ENCODE measurements at places on chromosomes 6 and 20.

DNA sequence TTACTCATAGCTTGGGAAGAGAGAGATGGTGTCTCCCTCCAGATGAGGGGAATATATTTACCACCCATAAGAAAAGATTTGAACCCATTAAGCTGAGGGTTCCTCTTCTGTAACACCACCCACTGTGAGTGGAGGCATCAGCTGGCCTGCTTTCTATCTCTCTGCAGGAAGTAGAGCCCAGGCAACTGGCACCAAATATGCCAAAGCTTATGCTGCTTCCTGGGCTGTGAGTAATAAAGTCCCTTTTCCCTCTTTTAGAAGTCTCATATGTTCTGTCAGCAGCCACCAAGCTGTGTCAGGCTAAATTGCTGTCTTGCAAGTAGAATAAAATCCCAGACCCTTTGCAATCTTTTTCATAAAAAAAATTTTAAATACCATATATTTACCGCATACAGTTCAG lies 241.4 kb downstream of the LAMA2 start:
- DNase-seq, result no peak

DNA sequence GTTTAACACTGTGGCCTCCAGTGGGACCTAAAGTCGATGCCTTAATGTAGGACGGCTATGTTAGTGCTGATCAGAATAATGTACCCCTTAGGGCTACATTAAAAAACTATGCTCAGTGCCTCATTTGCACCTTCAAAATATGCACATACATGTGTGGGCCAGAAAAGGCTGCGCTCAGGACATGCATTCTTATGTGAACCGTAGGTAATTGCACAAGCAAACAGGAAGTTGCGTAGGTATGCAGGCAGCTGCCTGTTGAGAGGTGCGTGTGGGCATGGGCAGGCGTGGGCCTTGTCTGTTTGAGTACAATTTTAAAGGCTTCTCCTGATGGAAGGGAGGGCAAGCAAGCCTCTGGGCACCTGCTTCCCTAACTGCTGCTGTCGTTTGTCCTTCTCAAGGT lies 116.2 kb upstream of the JAG1 start:
- DNase-seq, result no peak

DNA sequence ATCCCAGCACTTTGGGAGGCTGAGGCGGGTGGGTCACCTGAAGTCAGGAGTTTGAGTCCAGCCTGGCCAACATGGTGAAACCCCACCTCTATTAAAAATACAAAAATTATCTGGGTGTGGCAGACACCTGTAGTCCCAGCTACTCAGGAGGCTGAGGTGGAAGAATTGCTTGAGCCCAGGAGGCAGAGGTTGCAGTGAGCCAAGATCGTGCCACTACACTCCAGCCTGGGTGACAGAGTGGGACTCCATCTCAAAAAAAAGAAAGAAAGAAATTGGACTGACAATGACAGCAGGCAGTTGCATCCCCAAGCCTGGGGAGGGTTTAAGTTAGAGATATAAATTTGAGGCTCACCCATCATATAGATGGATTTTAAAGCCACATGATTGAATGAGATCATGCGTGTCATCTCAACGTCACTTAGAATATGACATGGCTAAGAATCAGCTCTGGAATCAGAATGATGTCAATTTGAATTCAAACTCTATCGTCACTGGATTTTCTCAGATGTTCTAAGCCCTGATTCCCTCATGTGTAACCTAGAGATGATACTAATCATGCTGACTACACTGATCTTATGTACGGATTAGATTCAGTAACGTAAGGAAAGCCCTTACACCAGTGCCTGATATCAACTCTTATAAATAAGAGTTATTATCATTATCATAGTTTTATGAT lies 534.0 kb upstream of the JARID2 start:
- DNase-seq, result no peak

DNA sequence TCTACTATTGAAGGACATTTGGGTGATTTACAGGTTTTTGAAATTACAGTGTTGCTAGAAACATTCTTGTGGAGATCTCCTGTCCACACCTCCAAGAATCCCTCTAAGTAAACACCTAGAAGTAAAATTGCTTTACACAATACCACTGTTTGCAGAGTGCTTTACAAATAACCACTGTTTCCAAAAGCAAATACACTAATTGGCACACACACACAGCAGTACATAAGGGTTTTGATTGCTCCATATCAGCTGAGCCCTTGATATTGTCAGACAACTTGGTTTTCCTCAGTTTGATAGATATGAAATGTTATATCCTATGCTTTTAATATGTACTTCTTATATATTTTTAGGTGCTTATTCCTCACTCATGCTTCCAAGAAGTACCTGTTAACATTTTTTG lies 6.3 kb downstream of the HMGN4 start:
- no peak for DNase-seq

DNA sequence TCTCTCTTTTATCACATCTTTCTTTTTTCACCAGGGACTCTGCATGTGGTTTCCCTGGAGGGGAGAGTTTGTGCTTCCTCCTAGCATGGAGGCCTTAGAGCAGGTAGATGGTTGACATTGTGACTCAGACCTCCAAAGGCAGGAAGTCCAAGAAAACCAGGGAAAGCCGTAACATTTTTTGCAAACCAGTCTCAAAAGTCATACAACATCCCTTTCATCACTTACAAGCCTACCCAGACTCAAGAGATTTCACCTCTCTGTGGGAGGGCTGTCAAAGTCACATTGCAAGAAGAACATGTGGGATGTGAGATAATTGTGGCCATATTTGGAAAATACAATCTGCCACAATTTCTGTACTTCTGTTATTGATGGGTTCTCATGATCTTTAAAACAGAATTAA lies 46.2 kb downstream of the SNRNP48 start:
- no peak for DNase-seq

GRCh38 chr6:133623621-133624020 lies 265.3 kb upstream of the TCF21 start:
- no peak for DNase-seq

DNA sequence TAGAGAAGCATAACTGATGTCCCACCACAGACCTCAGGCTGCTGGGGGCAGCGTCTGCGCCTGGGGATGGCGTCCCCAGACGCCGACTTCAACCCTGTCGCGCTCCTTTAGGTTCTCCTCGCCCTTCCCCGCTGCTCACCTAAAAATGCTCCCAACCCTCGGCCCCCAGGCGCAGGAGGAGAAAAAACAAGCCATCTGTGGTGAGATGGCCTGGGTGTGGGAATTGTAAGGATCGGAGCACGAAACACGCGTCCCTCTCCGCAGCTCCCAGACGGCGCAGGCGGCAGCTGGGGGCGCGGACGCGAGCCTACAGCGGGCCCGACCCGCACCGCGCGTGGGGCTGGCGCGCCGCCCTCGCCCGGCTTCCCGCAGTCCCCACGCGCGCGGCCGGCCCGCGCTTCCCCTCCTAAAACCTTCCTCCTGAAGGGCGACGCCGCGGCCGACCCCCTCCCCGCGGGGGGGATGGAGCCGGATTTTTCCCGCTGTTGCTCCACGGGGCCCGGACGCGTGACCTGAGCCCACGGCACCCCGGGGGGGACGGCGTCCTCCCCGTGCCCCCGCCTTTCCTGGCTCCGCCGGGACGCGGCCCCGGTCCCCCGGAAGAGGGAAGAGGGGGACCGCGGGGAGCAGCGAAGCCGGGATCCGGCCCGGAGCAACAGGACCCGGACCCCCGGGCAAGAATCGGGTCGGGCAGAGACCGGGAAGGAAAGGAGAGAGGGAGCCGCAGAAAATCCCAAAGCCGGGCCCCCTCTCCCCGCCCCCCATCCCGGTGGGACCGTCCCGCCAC lies 611 bp downstream of the EPB41L2 start:
- DNase-seq, result no peak

Data from effector memory CD4-positive, alpha-beta T cell (primary cell).